IPS DF 6.9 (cell line): ENCODE measurements at places on chromosomes 1 and 21.

GRCh38 chr1:209743145-209743482, 12.7 kb upstream of the TRAF3IP3 start:
- DNase-seq, result no peak

DNA sequence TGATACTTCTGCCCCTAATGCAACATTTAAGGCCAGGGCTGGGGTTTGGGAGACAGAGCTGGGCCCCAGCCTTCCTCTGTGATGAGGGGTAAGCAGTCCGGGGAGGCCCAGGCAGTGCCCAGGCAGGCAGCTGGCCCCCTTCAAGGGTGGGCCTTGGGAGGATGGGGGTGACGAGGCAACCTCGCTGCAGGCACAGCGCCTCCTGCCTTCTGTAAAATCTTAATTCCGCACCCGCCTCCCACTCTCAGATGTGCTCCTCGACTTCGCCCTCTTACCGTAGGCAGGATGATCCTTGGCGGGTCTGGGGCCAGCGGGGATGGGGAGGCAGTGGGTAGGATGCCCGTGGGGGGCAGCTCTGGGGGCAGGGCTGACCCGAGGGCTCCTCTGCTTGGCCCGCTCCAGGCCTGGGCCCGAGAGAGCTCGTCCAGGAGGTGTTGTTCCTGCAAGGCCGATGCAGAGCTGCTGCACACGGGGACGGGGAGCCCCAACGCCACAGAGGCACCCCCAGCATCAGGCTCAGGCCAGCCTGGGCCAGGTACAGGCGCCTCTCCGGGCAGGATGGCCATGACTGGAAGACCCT, 9.1 kb downstream of the C21orf58 start:
- DNase-seq, result no peak

DNA sequence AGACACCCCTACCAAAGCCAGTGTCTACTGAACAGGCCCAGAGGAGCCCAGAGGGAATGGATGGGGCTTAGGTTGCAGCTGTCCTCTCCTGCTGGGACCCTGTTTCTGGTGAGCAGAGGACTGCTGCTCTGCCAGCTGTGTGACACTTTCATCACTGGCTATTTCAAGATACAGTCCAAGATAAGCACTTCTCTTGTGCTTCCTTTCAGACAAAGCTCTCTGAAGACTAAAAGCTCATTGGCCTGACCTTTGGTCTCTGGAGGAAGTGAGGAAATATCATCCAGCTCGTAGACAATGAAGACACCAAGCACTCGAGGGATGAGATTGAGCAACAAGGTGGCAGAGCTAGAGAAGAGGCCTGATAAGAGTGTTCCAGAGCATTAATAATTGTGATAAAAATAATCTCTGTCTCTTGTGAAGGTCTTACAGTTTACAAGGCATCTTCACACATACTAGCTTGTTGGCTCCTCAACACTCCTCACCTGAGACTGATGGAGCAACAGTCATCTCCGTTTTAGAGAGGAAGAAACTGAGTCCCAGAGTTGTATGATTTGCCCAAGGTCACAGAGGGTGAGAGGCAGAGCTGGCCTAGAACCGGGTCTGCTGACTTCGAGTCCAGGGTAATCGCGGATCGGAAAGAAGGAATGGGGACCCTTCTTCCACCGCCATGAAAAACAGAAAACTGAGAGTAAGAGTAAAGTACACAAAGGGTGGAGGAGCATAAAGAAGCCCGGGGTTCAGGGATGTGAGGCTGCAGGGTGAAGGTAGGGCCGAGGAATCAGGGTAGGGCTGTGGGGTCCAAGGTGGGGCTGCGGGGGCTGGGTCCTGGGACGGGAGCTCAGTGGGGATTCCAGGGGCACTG, 666 bp downstream of the PAFAH2 start:
- DNase-seq, result no peak

DNA sequence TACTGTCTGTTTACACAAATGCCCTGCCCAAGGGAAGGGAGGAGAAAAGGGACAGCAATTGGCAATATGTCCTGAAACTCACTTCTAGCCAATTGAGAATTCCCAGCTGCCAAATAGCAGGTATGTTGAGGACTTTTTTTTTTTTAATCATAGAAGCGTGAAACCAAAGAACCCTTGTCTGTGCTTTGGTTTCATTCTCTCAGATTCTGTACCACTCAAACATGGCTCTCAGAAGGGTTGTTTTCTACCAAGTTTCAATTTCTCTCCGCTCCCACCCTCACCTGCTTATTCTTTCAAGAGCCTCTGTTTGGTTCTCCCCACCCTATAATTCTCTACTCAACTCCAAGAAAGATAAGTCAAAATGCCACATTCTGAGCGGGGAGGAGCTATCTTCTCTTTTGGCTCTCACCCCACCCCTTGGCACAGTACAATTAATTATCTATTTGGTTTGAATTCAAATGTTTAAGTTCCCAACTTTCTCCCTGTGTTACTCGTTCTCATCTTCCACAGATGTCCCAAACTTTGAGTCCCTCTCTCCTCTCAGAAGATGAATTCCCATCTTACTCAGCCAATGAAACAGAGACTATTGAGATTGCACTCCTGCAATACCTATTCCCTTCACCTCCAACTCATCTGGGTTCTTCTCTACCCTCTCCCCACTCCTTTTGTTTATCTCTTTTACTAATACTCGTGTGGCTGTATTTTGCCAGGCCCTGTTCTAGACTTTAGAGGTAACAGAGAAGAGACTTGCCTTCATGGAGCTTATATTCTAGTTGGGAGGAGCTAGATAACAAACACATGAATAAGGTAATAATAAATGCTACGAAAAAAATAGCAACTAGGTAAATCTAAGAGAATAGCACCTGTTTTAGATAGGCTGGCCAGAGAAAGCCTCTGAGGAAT, 3.9 kb upstream of the TP53BP2 start:
- no peak for DNase-seq
